Left ventricle myocardium superior (tissue), 1 donor: ENCODE measurements at places on chromosomes 7 and 10.

- no peak for DNase-seq
Measured at GRCh38 chr10:11587722-11588259, 23.7 kb downstream of the USP6NL start.

- no peak for DNase-seq
Measured at GRCh38 chr10:96858038-96858705, 26.1 kb downstream of the LCOR start.

- DNase-seq, result no peak
Measured at GRCh38 chr10:115773832-115774231, 499.2 kb downstream of the GFRA1 start.

GRCh38 chr10:68099736-68100135 is 9.6 kb upstream of the MYPN start:
- DNase-seq, result no peak

GRCh38 chr10:13956826-13957225 is 370.1 kb downstream of the PRPF18 start:
- peak; percentile 69 for DNase-seq

- no peak for DNase-seq
Measured at GRCh38 chr10:130936851-130937250, 374.7 kb downstream of the TCERG1L start.

- no peak for DNase-seq
Measured at GRCh38 chr7:85529831-85530230, 343.0 kb upstream of the SEMA3D start.

- no peak for DNase-seq
Measured at GRCh38 chr10:35140727-35141126, 14.1 kb downstream of the CREM start.

GRCh38 chr7:112421666-112422486 is 28.4 kb upstream of the IFRD1 start:
- DNase-seq, result no peak

DNA sequence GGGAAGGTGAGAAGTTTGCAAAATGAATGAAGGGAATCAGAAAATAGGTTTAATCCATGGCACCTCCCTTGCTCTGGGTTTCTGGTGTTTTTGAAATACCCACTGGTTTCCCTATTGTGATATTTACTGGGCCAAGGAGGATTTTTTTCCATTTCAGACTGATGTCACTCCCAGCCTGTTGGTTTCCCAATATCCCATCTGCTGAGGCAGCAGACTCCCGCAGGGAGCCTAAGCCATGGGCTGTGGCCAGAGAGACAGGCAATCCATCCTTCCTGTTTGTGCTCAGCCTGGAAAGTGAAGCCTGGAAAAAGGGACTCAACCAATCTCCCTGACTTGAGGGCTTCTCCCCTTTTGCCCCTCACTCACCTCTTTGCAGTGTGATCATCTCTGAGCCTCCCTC is 22.8 kb downstream of the FAM107B start:
- peak; percentile 82 for DNase-seq

DNA sequence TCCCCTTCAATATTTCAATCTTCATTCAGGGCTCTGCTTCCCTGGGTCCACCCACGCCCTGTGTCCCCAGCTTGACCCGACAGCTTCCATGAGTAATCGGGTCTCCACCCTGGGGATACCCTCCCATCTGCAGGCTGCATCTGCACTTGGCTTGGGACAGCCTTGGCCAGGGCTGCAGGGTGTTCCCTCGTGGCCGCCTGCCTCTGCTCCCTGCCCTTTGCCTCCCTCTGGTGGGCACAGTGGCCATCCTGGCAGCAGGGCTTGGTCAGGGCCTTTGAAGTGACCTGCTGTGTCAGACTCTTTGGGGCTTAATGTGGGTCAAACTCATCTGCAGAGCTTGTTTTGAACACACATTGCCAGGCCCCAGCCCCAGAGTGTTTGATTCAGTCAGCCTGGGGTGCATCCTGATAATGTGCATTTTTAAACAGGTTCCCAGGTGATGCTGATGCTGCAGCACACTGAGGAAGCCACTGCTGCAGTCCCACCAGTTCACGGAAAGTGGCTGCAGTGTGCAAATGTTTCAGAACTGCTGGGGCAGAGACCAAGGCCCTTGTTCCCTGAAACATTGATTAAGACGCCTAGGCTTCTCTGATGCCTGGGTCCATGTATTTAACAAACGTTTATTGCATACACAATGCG is 80.7 kb upstream of the SEC61G start:
- peak; percentile 86 for DNase-seq

DNA sequence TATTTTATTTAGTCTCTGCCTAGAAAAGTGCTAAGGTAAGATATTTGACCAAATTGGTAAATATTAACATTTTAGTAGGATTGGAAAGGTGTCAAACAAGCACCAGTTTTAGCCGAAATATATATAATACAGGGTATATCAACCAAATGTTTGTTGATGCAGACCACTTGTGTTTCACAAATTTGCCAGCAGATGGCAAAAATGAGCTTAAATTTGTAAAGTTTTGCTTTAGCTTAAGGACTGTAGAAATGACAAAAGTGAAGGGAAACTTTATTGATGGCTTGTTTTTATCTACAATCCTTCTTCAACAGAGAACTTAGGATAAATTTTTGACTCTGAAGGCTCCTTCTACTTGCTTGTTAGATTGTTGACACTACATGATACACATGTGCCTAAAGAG is 4.8 kb upstream of the POLR1F start:
- no peak for DNase-seq

- DNase-seq, result no peak
Measured at GRCh38 chr7:130752424-130752823, 18.4 kb upstream of the KLF14 start.

GRCh38 chr7:81845744-81846241 is 75.9 kb upstream of the HGF start:
- no peak for DNase-seq

- DNase-seq, result peak; percentile 5
Measured at GRCh38 chr7:155377071-155377837, 79.6 kb downstream of the INSIG1 start.

- DNase-seq, result no peak
Measured at GRCh38 chr7:139681812-139682135, 96.0 kb downstream of the HIPK2 start.

DNA sequence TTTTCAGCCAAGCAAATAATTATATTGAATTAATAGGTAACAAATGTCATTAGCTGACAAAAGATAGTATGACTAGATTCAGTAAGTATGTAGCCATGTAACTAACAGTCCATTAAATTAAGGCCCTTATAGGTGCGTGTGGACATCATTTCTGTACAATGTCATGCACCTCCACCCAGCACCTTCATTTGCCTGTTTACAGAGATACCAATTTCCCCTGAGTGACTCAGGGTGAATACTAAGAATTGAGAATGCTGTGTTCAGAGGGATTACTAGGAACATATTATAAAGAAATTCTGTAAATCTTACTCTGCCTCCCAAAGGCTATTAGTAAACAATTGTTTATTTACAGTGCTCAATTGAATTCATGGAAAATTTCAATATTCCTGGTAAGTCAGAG is 48.1 kb upstream of the ZNF273 start:
- no peak for DNase-seq

GRCh38 chr7:29346231-29346978 is 151.8 kb downstream of the CHN2 start:
- no peak for DNase-seq

DNA sequence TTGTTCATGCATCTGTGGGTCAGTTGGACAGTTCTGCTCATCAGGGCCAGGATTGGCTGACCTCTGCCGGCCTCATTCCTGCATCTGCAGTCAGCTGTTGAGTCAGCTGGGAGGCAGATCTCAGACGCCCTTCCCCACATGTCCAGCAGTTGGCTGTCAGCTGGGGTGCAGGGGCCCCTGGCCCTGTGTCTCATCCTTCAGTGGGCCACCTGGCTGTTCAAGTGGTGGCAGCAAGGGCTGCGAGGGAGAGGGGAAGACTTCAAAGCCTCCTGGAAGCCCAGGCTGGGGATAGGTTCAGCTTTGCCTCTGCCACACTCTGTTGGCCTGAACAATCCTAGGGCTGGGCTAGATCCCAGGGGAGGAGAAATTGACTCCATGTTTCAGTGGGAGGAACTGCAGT is 33.2 kb downstream of the TACR2 start:
- DNase-seq, result peak; percentile 62

- no peak for DNase-seq
Measured at GRCh38 chr10:18619016-18619415, 32.4 kb downstream of the NSUN6 start.

DNA sequence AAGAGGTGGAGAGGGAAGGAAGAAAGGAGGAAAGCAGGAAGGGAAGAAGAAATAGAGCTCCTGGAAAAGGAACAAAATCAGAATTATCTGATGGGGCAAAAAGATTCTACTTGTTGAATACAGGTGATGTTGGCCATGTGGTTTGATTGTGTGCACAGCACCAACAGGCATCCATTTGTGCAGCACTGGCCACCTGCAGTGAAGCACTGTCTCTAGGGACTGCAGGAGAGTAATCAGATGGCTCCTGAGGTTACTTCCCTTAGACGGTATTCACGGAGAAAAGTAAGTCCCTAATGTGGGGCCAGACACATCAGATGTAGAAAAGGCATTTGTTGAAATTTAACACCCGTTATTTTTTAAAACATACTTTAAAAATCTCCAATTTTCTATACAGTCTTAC is 135.3 kb upstream of the VIPR2 start:
- DNase-seq, result no peak

GRCh38 chr10:97371696-97372095 is 29.4 kb downstream of the RRP12 start:
- DNase-seq, result no peak

- no peak for DNase-seq
Measured at GRCh38 chr7:3559278-3559677, 258.2 kb downstream of the SDK1 start.

DNA sequence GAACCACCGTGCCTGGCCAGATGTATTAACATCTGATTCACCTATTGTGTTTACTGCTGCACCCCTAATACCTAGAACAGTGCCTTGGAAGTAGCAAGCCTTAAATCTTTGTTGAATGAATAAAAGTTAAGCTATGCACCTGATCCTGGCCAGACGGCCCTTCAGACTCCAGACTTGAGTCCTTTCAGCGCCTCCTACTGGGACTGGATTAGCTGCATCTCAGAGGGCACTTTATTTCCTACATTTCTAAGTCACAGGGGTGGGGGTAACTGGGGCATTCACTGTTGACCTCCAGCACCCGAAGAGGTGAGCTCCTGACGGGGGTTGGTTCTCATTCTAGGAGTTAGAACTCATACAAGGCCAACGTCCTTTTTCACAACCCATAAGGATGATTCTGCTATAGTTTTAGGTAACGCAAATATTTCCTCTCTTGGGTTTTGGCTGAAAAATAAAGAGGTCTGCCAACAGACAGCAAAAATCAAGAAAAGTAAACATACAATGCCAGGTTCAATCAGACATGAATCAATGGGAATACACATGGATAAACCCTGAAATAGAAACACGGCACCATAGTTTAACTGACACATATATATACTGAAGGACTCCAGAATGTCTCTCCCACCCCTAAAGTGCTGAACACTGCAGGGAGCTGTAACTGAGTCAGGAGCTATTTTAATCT is 48.0 kb upstream of the DLG5 start:
- no peak for DNase-seq

DNA sequence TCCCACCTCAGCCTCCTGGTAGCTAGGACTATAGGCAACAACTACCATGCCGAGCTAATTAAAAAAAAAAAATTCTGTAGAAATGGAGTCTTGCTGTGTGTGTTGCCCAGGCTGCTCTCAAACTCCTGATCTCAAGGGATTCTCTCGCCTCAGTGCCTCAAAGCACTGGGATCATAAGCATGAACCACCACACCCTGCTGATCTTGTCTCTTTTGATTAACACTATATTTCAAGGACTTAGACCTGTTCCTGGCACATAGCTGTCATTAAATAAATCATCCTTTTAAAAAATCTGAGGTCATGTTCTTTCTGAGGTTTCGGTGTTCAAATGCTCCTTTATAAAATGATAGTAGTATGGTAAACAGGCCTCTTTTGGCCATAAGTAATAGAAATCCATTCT is 4.8 kb downstream of the PALS2 start:
- DNase-seq, result no peak

DNA sequence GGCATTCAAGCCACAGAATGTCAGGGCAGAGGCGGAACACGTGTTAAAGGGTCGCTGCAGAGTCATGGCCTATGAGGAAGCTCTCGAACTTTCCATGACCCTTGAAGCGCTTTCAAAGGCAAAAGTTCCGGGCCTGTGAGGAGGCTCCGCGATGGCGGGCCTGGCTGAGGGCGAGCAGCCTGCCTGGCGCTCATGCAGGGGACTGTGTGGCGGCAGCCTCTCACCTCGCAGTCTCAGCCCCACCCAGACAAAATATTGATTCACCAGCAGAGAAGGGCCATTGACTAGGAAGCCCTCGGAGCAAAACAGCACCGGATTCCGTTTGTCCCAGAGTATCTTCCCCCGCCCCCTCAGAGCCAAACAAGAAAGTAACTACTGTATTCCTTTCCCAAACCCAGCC is 12.8 kb upstream of the CNNM1 start:
- no peak for DNase-seq

- no peak for DNase-seq
Measured at GRCh38 chr10:29772403-29772802, 137.6 kb upstream of the SVIL start.

GRCh38 chr10:93070378-93071176 is 3.1 kb upstream of the CYP26A1 start:
- no peak for DNase-seq

- DNase-seq, result no peak
Measured at GRCh38 chr10:131644289-131644688, 256.5 kb upstream of the PPP2R2D start.

DNA sequence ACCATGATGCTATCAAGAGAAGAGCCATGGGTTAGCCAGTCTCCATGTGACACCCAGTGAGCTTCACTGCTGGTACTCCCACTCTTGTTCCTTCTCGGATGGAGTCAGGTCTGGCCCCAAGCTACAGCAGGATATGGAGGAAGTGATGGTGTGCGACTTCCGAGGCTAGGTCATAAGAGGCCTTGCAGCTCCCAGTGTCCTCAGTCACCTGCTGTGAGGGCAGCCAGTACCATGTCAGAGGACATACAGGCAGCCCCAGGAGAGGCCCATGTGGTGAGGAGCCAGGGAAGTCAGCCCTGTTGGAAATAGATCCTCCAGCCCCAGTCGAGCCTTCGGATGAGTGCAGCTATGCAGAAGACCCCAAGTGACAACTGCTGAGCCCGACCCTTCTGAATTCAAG is 237.0 kb downstream of the EBF3 start:
- no peak for DNase-seq

DNA sequence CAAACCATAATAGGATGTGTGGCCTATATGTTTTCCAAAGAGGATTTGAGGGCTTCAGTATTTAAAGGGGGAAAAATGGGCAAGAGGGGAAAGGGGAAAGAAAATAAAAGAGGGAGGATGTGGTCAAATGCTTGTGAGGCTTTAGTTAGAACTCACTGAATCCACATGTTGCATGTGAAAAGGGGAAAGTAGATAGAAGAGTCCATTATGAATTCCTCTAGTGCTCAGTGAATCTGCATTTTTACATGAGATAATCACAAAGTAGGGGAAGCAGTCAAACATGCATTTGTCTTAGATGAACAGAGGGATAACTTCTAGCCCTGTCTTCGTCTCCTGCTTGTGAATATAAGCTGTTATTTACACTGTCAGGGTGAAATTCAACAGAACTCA is 24.6 kb upstream of the AKAP9 start:
- DNase-seq, result no peak
